MG63 (cell line): ENCODE measurements at places on chromosomes 7 and 10. TPM values are rescaled to one million over a fixed set of nuclear protein-coding genes. Genes with fewer than 3 reads are reported as not detected.

The TASOR2 gene
- total RNA-seq: 18.1 and 39.1 TPM in 2 replicates

The PDLIM1 gene
- total RNA-seq: 3.5 and 6.2 TPM in 2 replicates

The LIPJ gene
- not detected in 2 replicates for total RNA-seq

The MRLN gene
- not detected in 2 replicates for total RNA-seq

The PIK3AP1 gene
- 0.02 and 1.2 TPM in 2 replicates for total RNA-seq

DNA sequence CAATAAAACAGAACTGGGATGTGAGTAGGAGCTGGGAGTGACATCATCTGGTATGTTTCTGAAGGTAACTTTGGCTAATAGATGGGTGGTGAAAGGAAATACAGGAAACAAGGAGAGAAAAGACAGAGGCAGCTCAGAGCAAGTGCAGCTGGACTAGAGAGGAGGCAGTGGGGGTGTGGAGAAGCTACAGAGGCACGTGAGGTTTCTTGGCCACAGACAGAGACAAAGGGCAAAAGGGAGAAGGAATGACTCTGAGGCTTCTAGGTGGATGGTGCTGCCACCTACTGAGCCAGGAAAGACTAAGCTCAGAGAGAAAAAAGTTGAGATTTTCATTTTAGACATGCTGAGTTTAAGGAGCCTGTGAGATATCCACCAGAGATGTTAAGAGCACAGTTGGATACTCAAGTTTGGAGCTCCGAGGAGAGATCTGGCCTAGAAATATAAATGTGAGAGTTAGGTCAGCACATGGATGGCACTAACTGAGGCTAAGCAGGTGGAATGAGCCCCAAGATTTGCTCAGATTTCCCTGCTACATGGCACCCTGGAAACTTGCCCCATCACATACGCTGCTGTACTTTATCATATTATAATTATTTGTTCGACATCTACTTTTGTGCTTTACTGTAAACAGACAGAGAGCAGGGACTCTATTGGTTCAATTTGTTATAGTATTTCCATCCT, 293.0 kb upstream of the IMMP2L start:
- peak; percentile 49 for DNase-seq

GRCh38 chr10:28734938-28735759, 57.8 kb downstream of the BAMBI start:
- DNase-seq: peak; percentile 89

DNA sequence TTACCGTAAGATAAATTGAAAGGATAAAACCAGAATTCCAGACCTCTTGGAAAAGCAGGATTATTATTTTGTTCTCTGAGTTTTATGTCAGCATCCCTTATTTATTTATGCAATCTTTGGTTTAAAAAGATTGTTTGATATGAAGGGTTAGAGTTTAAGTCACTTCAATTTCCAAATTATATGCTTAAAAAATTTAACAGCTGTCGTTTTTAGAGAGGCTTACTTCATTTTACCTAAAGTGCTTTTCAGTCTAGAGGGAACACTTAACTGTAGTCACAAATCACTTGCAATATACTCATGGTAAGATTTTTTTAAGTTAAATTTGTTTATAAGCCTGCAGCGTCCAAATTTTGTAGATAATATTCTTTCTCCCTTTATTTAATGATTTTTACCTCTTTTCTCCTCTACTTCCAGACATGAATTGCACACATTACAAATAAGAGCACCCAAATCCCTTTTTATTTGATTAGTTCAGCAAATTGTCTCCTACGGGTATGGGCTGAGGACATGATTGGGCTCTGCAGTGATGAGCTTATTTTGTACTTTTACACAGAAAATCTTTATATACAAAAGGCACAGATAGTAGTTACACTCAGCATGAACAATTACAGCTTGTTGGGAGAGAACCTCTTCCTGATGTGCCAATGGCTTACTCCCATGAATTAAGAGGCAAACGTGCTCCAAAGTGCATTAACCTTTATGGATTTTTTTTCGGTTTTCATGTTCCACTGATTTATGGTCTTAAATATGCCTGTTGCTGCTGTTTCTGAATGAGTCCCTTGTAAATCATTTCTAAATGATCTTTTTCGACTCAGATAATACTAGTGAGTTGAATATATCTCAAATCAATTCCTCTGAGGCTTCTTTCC, 319.3 kb upstream of the LRGUK start:
- no peak for DNase-seq

GRCh38 chr10:130421909-130422308, 285.7 kb downstream of the GLRX3 start:
- no peak for DNase-seq

GRCh38 chr7:131546126-131546525, 10.3 kb downstream of the PODXL start:
- DNase-seq: no peak

DNA sequence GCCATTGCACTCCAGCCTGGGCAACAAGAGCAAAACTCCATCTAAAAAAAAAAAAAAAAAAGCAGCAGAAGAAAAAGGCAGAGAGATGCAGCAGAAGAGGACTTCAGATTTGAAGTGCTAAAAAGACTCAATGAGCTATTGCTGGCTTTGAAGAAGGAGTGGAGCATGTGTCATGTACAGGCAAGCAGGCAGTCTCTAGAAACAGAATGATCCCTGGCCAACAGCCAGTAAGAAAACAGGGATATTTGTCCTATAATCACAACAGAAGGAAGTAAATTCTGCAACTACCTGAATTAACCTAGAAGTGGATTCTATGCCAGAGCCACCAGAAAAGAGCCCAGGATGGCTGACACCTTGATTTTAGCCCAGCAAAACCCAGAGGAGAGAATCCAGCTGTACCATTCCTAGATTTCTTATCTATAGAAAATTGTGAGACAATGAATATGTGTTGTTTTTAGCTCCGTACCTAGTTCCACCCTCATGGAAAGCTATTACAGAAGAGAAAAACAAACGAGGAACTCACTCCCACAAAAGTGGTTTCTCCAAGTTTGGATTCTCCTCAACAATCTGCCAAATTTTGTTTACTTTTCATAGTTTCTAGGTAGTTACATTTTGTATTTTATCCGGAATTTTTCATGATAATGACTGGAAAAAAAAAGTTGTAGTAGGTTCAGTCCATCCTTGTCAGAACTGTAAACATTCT, 198.2 kb upstream of the GNAI1 start:
- DNase-seq: no peak

GRCh38 chr10:102819054-102819453, 18.2 kb downstream of the CYP17A1 start:
- DNase-seq: no peak

DNA sequence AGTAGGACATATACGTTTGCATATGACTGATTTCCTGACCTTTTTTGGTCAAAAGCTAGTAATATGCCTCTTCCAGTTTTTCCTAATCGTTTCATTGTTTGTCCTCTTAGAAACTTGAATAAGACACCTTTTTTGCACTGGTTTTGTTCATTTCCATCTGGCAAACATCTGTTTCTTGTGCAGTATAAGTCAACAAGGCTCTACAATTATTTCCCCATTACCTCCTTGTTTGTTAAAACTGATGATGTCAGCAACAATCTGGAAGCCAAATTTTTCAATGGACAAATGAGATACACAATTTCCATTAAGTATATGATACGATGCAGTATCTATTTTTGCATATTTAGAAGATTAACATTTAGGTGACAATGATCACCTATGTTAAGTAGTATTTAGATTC, 148.8 kb downstream of the NRBF2 start:
- DNase-seq: no peak

- no peak for DNase-seq
These were observed 331.4 kb upstream of the TMEM229A start for GRCh38 chr7:124364283-124364682.

- no peak for DNase-seq
These were observed 21.9 kb downstream of the CACNB2 start for GRCh38 chr10:18162021-18162627.

DNA sequence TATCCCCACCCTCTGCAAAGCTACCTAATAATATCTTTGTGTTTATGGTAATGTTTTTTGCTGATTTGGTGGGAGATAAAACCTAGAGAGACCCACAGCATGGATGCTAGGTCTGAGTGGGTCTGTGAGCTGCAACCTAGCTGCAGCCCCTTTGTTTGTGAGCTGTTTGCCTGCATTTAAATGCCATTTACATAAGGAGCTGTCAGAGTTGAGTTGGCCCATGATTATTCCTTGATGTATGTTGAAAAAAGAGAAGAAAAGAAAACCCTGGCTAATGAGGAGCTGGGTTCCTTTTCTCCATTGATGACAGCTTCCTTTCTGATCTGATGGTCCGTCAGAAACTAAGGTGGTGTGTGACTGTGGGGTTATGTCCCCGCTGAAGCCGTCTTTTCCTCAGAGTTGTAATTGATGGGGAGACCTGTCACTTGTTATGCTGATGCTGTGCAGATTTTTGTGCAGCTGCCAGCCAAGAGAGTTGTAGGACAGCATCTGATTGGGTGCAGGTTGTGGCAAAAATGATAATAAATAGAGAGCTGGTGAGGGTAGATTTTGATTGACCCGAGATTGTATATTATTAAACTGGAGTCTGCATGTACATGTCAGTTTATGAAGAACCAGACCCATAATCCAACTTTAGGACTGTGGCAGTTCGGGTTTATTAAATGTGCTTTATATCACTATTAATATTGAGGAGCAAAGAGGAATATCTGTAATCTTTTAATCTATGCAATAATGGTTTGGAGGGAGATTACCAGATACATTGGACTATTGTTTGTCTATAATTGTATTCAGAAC, 219.8 kb downstream of the AUTS2 start:
- DNase-seq: no peak

DNA sequence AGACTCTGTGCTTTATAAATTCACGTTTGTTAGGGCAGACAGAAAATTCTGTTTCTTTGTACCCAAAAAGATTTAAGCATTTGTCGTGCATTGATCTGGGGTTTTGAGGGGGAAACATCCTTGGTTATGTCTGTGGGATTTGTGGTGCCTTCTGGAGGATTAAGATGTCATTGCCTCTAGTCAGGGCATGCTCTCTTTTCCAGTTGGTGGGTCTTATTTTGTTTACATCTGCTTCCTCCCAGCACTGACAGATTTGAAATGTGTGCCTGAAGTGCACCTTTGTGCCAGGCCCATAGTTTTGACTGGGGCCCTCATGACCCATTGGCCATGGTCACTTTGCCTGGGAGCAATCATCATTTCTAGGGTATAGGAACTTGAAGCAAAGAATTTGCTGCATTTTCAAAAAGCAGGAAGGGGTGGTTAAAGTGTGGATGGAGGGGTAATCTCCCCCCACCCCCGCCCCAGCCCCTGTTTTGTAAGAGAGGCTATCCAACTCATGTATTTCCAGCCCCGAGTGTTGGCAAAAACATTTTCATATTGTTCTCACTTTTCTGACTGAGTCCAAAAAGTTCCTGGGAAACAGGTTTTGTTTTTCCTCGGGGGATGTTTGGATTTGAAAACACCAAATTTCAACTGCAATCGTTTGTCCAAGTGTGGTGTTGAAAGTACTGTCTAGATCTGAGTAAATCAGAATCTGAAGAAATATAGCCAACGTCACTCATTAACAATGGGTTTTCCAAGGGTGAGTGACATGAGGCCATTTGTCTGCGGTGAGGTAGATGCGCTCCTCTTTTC, 388.2 kb upstream of the GALNT17 start:
- no peak for DNase-seq

GRCh38 chr7:65338346-65338745, 35.3 kb upstream of the ZNF92 start:
- no peak for DNase-seq

- no peak for DNase-seq
These were observed 278.0 kb upstream of the KCND2 start for GRCh38 chr7:119994928-119995327.

- DNase-seq: no peak
These were observed 28.1 kb upstream of the SFTPD start for GRCh38 chr10:79976999-79977398.

- no peak for DNase-seq
These were observed 23.4 kb upstream of the GSAP start for GRCh38 chr7:77439572-77439971.

DNA sequence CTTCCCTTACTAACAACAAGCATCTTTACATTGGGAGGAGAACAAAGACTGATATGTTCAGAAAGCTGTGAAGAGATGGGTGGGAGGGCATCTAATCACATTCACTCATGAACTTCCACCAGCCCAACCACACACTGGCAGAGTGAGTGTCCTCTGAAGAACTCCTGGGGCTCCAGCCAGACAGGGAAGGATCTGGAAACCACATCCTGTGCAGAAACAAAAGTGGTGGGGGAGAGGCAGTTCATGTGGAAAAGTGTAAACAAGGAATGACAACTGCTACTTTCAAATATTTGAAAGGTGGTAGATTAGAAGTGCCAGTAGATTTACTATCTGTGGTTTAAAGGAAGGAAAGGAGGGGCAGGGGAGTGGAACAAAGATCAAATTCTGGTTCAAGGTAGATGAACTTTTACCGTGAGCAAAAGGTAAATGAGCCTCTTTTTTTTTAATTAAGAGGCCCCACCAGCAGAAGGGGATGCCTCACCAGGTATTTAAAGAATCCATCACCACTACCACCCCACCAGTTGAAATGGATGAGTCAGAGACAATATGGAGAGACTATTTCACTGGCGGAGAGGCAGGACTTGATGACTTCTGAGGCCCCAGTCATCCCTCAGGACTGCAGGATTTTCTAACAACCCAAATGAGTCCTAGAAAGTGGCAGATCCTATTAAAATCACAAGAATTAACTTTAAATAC, 34.5 kb downstream of the GOT1 start:
- peak; percentile 65 for DNase-seq

GRCh38 chr7:53473371-53473770, 437.9 kb downstream of the POM121L12 start:
- DNase-seq: no peak

DNA sequence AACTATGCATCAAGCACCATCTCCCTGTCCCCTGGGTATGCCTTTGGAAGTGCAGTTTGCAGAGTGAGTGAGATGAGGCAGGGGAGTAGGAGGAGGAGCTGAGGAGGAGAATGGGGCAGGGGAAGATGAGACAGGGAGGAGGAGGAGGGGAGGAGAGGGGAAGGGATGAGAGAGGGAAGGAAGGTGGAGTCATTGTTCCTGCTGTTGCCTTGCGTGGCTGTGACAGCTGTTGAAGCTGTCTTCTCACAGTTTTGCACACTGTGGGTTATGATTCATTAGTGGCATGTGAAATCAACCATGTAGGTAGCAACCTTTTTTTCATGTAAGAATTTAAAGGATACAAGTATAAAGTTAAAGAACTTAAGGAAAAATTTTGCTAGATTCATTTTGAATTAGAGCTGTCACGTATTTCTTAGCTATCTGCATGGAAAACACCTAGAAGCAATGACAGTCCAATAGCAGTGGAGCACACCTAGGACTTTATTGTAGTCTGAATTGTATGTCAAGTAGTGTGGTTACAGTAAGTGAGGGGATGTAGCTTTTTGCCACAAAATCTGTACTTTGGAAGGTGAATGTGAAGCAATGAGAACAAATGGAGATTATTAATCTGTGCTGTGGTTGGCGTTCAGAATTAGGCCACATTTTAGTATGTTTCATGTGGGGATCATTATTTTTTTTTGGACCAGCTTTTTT, 21.7 kb downstream of the CCM2 start:
- peak; percentile 9 for DNase-seq
